ENCODE measurements at places on chromosomes 5 and 9.

GRCh38 chr5:126385524-126386502 lies 37.4 kb upstream of the GRAMD2B start:
- no peak for DNase-seq

GRCh38 chr5:81854485-81854884 lies 103.6 kb upstream of the SSBP2 start:
- no peak for DNase-seq

GRCh38 chr9:114015607-114016006 lies 62.5 kb downstream of the AMBP start:
- DNase-seq, result no peak

GRCh38 chr9:120609636-120610035 lies 29.7 kb upstream of the CDK5RAP2 start:
- no peak for DNase-seq

DNA sequence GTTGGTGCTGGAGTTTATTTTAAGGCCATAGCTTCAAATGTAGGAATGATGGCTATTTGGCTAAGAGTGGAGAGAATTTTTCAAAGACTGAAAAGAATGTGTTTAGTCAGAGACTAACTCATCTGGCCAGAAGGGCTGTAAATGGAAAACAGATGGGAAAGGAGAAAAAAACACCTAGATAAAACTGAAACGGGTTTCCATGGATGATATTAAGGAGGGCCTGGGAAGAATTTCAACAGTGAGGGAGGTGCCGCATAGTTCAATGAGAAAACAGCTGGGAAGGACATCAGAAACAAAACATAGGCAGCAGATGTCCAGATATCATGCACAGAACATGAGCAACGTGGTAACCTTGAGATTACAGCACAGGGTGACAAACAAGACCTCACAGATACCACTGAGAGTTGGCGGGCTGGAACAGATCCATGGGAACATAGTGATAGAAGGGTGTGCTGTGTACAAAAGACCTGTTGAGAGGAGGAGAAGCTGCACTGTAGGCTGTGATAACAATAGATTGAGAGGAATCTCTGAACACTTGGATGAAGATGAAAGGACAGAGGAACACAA lies 31.2 kb upstream of the RAD23B start:
- no peak for DNase-seq

GRCh38 chr9:120286530-120286929 lies 293.4 kb downstream of the CDK5RAP2 start:
- DNase-seq, result no peak
